ENCODE measurements at places on chromosomes 11 and 22.

GRCh38 chr11:111153194-111153593 is 92.3 kb upstream of the POU2AF2 start:
- no peak for DNase-seq

DNA sequence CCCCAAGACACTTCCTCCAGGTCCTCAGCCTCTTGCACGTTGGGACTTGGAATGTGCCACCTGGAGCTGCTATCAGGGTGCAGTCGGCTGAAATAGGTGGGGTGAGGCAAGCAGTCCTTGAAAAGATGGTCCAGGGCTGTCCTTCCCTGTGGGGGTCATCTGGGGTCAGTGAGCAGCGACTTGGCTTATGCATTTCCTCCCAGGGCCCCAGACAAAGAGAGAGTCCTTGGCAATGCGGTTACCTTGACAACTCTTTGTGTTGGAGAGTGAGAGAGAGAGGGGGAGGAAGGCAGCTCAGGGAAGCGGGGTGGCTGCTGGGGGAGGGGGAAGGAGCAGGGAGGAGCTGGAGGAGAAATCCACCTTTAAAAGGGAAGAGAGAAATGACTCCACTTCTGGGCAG is 93.8 kb downstream of the MIAT start:
- no peak for DNase-seq

DNA sequence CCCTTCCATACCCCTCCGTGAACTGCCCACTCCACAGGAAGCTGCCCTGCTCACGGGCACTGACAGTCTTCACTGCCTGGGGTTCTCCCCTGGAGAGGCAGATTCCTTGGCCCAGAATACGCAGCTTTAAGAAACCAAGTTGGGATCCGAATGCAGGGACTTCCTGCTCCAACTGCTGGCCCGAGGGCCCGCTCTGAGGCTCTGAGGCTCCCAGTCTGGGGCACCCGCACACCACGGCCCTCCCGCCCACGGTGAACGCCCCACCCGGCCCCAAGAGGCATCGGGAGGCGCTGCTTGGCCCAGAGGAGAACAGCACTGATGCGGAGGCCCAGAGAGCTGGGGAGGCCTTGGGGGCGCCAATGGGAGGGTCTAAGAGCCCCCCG is 42.3 kb downstream of the IGF2 start:
- DNase-seq = peak; percentile 3

DNA sequence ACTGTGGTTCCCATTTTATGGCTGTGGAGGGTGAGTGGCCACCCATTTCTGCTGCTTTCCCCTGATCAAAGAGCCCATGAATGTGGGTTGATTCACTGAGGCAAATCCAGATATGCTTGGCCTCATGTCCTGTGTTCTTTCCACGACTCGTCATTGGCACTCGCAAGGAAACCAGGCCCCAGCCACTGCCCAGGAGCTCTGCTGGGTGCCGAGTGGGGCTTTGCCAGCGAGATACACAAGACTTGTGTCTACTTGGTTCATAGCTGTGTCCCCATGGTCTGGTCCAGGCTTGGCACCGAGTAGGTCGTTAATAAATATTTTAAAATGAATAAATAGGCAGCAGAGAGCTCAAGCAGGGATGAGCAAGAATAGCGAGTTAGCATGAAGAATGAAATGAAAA is 1291.5 kb downstream of the TBC1D22A start:
- no peak for DNase-seq

DNA sequence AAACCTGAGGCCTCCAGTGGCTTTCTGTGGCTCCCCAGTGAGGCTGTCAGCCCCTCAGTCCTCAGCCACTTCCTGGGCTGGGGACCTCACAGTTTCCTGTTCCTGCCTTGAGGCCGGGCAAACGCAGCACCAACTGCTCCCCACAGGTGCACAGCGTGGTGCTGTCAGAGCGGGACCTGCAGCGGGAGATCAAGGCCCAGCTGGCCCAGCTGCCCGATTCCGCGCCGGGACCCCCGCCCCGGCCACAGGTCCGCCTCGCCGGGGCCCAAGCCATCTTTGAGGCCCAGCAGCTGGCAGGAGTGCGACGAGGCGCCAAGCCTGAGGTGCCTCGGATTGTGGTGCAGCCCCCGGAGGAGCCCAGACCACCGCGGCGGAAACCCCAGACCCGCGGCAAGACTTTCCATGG is 5.4 kb downstream of the TBC1D10C start:
- DNase-seq = no peak

DNA sequence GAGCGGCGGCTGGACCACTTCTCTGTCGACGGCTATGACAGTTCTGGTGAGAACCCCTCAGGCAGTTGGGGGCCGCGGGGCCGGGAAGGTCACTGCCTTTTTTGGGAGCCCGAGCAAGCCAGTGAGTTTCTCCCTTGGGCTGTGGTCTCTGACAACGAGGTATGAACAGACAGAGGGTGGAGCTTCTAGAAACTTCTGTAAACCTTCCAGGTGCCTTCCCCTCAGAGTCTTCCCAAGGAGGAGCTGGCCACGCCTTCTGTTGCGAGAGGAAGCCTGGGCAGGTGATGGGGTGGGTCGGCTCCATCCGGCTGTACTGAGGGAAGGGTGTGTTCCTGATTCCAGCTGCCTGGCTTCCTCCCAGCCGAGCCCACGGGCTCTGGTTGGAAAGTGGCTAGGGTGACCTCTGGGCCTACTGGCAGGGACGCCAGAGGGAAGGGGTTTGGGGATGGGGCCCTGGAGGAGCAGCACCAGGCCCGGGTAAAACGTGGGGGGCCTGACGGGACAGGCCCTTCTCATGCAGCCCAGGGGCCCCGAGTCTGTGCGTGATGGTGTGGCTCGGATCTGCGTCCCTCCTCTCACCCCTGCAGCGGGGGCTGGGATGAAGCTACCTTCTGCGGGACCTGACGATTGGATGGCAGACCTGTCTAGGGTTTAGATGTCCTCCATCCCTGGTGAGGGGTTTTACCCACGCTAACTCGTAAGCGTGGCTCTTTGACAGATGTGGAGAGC is 110.8 kb downstream of the KCNQ1OT1 start:
- no peak for DNase-seq

GRCh38 chr11:88103337-88104206 is 71.7 kb downstream of the RAB38 start:
- DNase-seq = no peak

GRCh38 chr11:63765688-63766241 is 2.8 kb downstream of the ZFTA start:
- DNase-seq = no peak

DNA sequence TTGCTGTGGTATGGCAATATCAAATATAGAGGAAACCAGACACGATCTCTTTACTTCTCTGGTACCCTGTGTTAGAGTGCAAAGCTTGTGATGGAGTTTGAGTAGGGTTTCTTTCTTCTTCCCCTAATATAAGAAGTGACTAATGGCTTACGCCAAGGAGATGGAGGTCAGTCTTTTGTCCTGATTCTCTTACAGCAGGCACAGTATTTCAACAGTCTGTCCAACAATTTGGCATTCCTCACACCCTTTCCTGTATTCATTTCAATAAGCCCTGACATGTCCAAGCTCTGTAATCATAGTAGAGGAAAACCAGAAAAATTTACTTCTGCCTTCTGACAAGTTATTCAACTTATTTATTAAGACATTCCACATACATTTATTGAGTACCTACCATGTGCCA is 546.2 kb downstream of the TMEM135 start:
- DNase-seq = no peak

GRCh38 chr11:117219001-117219400 is 12.9 kb downstream of the PCSK7 start:
- no peak for DNase-seq

DNA sequence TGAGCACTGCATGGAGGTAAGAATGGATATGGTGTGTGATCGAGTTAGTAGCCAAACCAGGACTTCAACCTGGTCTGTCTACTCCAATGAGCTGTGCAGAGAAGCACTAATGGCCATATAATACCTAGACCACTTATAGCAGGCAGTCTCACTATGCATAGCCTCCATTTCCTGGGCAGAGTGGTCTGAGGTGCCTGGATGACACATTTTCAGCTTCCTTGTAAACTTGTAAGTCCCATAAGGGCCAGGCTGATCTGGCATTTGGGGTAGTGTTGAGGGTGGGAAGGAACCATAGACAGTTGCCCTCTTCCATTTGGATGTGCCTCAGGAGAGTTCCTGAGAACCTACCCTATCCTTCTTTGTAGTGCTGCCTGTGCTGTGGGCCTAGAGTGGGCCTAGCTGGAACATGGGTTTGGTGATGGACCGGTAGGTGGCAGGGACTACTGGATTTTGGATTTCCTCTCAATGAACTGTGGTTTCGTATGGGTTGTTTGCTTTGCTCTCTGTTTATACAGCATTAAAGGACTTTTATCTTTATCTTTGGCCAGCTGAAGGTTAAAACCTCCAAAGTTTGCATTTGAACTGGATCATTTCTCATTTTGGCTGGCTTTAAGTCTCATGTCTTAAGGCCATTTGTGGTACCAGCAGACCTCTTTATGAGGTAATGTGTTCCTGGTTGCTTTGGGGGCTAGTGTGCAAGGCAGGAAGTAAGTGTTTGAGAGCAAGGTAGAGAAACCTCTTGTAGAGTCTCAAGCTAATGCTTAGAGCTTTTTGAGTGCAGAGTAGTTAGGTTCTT is 86.9 kb downstream of the STIM1 start:
- DNase-seq = no peak

GRCh38 chr22:44151676-44152075 is 29.0 kb upstream of the PARVG start:
- peak; percentile 72 for DNase-seq

GRCh38 chr11:96162816-96163499 is 180.0 kb downstream of the MAML2 start:
- peak; percentile 95 for DNase-seq

GRCh38 chr22:19756288-19757128 is 4.1 kb upstream of the TBX1 start:
- no peak for DNase-seq

- DNase-seq = no peak
These were observed 155.1 kb upstream of the BLID start for GRCh38 chr11:122271137-122271536.

DNA sequence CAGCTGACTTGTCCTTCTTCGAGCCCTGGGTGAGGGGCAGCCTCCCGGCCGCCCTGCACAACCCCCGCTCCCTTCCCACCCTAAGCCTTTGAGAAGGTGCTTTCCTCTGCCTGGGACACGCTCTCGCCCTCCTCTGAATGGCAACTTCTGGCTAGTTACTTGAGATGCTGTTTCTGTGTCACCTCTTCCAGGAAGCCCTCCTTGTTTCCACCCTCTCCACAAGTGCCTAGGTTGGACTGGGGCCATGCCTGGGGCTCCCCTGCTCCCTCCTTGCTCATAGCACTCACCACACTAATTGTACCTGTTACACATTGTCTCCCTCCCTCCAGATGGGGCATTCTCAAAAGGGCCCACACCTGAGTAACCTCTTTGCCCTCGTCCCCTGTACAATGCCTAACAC is 72.2 kb downstream of the SCUBE1 start:
- DNase-seq = no peak

GRCh38 chr11:101812546-101812945 is 102.3 kb upstream of the CEP126 start:
- no peak for DNase-seq

DNA sequence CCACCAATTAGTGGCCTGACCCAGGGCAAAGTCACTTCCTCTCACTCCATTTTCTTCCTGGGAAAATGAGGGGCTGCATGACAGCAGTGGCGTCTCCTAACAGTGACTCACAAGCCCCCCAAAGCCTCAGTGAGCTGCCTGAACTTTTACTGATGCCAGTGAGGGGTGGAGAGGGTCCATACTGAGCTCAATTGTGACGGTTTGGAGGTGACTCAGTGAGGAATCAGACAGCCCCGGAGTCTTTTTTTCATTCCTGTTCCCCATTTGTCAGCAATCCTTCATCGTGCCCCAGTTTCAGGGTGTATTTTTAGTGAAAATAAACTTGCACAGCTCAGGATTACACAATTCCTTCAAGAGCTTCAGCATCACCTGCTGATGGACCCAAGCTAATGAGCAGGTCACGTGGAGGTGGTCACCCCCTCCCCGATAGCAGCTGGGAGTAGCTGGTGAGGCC is 30.1 kb upstream of the RASD2 start:
- peak; percentile 37 for DNase-seq

- no peak for DNase-seq
These were observed 202.4 kb upstream of the PDGFD start for GRCh38 chr11:104366321-104366734.

GRCh38 chr11:36777311-36777710 is 179.3 kb upstream of the RAG2 start:
- peak; percentile 13 for DNase-seq

DNA sequence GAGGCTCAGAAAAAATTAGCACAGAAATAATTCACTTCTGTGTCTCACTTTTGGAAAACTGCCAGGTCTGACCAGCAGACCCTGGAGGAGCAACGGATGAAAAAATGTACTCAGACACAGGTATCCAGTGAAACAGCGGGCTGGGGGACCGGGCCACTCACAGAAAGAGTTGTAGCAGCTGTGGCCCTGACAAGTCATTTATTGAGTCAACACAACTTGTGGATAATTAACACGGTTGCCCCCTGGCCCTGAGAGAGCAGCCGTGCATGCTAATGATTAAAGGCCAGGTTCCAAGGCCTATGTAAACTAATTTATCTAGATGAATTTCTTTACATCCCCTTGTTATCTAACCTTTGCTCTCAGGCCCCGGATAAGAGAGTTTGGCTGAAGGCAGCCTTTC is 131.3 kb downstream of the AASDHPPT start:
- DNase-seq = no peak

- no peak for DNase-seq
These were observed 8.2 kb upstream of the USP2 start for GRCh38 chr11:119389611-119390254.

DNA sequence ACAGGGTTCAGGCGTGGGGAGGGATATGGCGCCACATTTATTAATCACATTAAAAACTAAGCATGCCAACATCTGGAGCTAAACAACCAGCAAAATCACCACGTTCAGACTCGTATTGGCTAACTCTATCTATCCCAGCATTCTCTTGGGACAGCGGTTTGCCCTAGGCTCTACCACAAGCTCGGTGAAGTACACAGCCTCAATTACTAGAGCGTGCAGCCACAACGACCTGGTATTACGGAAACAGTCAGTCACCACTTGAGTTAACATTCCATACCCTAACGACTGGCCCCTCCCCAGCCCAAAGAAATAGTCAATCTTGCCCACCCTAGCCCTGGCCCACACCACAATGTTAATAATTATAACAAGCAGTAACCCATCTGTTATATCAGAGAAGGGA is 32.1 kb downstream of the APOL5 start:
- DNase-seq = peak; percentile 76

GRCh38 chr11:111963931-111964340 is 26.8 kb downstream of the DIXDC1 start:
- no peak for DNase-seq

- DNase-seq = no peak
These were observed 7.3 kb downstream of the SMTN start for GRCh38 chr22:31088233-31088986.

- no peak for DNase-seq
These were observed 14.9 kb downstream of the NCR3LG1 start for GRCh38 chr11:17366495-17366894.
